ENCODE measurements at places on chromosomes 6 and 20. TPM values are rescaled to one million over a fixed set of nuclear protein-coding genes. Genes with fewer than 3 reads are reported as not detected.

DNA sequence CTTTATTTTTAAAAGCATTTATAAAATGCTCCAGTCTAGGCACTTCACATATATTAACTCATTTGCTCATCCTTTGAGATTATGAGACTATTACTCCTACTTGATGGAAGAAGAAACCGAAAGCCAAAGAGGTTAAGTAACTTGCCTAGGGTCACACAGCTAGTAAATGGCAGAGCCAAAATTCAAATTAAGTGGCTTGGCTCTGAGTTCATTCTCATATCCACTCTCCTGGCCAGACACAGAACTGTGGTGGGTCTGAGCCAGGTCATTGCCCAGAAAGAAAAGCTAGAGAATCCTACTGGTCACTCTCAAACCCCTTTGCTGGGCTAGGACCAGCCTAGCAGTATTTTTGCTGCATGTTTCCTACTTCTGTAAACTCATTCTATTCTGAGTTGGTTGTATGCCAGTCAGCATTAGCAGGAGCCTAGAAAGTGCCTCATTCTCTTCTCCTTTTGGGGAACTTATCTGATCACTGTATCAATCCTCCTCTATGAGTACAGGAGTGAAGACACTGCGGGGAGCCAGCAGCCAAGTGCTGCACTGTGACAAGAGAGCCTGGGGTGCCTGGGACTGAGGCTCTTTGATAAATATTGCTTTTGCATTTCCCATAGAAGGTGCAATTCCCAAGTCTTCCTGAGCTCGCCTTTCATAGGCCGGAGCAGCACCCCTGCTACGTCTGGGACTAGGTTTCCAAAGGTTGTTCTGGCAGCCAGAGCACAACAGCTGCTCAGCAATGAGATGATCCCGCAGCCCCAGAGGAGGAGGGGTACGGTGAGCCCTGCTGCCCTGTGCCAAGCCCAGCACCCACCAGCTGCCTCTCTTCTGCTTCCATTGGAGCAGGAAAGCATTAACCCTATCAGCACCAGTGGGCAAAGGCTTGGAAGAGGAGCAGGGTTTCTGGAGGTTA lies 728.3 kb downstream of the MAFB start:
- DNase-seq: no peak

UQCC2 gene
- 20.3 TPM for total RNA-seq

GRCh38 chr20:18001131-18001921 lies 32.5 kb downstream of the MGME1 start:
- peak; percentile 62 for DNase-seq

DNA sequence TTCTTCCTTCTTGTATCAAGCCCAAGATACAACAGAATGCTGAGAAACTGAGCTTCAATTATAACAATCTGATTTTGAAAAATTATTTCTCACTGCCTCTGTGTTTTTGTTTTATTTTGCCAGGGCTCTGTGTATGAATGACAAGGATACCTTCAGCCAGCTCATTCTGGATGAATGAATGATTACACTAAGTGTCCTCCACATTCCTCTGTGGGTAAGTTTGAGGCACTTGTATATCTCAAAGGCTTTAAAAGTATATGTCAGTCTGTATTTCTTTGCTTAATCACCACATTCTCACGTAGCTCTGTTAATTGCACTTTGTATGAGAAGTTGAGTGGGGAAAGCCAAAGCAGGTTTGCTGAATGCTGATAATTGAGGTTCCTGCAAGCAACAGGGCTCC lies 95.1 kb downstream of the TIAM2 start:
- no peak for DNase-seq

DNA sequence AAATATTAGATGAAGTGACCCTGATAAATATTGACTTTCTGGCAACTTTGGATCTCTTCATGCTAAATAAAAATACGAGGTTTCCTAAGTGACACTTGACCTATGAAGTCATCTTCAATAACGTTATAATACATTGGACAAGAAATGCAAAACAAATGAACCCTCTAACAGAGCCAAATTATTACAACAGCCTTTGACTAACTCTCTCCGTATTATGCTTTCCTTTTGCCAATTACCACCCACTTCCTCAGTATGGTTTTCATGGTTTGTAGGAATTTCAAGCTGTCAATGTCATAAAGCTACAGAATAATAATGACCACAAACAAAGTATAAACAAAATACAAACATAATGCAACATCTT lies 210.5 kb downstream of the MOXD1 start:
- no peak for DNase-seq

DNA sequence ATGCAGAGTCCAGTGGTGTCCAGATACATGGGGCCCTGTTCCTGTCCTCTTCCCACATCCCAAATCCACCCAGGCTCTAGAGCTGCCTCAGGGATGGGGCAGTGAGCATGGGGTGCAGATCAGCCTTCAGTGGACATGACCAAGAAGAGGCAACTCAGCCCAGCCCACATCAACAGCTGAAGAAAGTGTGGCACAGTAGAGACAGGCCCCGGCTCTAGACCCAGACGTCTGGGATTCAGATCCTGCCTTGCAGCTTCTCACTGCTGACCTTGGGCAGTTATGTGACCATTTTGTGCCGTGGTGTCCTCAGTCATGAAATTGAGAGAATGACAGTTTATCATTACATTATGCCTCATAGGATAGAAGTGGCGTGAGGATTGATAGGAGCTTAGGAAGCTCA lies 54.6 kb upstream of the CST7 start:
- DNase-seq: no peak

DNA sequence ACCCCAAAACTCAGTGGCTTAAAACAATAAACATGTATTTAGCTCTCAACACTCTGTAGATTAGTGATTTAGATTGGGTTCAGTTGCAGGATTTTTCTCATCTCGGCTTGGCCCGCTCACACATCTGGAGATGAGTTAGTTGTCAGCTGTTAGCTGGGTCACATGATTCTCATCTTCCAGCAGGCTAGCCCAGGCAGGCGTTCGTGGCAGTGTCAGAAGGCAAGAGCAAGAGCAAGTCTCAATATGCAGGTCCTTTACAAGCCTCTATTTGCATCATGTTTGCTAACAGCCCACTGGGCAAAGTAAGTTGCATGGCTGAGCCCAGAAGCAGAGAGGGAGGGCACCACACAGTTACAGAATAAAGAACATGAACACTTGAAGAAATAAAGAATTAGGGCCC lies 83.6 kb upstream of the MYLIP start:
- DNase-seq: no peak

EDEM2 gene
- 20.4 TPM for total RNA-seq

ARFGEF3 gene
- total RNA-seq: 9.5 TPM

DNA sequence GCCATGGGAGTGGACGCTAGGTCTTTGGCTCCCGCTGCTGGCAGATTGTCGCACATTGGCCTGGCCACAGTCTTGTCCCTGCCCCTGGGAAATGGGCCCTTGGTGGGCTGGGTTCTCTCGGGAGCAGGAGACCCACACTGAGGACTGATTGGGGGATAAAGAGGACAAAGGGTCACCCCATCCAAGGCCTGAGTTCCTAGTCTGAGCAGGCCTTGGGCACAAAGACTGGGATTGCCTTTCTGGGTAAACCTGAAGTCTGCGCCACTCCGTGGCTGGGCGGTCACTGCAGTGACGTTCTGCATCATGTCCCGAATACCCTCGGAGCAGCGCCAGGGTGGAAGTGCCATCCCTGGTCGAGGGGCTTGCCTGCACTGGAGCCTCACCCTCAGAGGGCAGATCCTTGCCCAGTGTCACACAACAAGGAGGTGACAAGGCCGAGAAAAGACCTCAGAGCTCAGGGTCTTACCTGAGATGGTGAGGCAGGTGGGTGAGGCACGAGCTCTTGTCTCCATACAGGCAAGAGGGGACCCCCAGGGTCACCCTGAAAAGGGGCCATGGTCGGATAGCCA lies 36.1 kb upstream of the ZBP1 start:
- DNase-seq: no peak

- no peak for DNase-seq
Measured at GRCh38 chr6:168113226-168113625, 34.2 kb upstream of the FRMD1 start.

DNA sequence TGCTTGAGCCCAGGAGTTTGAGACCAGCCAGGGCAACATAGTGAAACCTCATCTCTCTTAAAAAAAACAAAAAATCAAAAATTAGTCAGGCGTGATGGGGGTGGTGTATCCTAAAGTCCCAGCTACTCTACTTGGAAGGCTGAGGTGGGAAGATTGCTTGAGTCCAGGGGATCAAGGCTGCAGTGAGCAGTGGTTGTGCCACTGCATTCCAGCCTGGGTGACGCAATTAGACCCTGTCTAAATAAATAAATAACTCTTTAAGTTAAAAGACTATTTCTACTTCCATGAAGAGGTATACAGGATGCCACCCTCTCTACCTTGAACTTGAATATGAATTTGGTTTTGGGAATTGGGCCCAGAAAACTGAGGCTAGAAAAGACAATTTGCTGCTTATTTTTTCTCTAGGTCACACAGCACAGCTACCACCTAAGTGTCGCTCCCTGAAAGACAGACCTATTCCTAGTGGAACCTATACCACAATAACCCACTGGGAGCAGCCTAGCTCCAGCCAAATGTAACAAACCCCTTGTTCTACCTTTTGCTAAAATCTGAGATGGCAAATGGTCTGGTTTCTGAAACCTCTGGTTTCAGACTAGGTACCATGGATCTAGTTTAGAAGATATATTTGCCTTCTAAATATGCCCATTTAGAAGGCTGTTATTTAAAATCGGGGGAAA lies 35.2 kb downstream of the HMGCLL1 start:
- DNase-seq: no peak

- DNase-seq: no peak
Measured at GRCh38 chr20:45049904-45050471, 50.9 kb downstream of the KCNS1 start.

- DNase-seq: no peak
Measured at GRCh38 chr20:38866265-38867061, 59.8 kb upstream of the FAM83D start.

DNA sequence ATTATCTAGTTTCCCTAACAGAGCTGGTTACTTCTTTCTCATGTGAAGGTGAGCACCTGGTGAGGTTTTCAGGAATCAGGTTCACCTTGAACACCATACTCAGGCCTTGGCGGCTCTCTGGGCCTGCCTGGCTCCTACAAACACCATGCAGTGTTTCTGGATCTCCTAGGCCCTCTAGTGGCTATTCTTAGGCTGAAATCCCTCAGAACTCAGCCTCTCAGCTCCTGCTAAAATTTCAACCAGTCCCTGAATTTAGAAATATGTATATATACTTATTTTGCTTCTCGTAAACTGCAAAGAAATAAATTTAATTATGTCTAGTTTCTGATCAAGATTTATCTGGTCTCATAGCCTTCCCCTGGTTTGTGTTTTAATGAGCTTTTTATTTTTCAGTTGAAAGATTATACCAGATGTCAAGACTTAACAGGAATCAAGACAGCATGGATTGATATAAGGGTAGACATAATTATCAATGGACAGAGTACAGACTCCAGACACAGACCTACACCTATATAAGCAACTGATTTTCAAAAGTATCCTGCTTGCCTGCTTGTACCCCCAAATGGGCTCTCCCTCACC lies 55.9 kb downstream of the ANKEF1 start:
- DNase-seq: no peak

ALDH5A1 gene
- total RNA-seq: 1.9 TPM

DNA sequence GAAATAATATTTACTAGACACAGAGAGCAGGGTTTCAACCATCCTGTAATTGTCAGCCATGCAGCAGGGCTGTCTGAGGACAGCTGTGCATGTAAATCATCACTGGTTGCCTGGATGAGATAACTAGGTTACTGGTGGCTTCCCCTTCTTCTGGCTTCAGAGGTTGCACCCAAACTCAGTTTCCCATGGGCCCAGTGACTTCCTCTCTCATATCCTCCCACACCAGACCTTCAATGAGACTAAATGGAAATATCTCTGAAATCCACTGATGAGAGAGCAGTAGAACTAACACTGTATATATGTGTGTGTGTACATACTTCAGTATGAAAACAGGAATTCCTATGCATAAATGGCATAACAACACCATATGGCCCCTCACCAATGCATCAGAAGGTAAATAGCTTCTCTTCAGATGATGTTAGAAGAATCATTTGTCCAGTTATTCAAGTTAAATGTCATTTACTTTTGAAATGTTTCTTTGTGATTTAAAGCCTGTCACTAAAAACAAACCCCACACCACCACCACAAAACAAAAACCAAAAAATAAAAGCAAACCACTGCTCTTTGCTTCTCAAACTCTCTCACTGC lies 51.0 kb upstream of the IL20RA start:
- DNase-seq: no peak

- DNase-seq: no peak
Measured at GRCh38 chr6:84017709-84018452, 15.7 kb upstream of the MRAP2 start.

DNA sequence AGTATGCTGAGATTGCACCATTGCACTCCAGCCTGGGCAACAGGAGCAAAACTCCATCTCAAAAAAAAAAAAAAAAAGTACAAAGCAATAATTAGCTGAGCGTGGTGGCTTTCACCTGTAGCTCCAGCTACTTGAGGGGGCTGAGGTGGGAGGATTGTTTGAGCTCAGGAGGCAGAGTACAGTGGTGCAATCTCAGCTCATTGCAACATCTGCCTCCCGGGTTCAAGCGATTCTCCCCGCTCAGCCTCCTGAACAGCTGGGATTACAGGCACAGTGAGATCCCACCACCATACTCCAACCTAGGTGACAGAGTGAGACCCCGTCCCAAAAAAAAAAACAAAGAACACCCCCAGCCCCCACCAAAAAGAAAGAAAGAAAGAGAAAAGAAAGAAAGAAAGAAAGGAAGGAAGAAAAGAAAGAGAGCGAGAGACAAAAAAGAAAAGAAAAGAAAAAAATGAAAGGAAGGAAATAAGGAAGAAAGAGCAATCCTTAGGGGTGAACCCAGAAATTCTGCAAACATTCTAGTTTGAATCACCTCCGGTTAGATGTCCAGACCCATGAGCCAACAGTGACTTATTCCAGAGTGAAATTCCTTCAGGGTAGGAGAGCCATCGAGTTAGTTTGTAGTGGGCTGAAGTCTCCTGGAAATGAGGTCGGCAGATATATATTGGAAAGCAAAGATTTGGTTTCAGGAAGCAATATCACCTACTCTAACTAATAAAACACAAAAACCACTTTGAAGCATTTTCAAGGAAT lies 3.2 kb upstream of the RIPOR3 start:
- no peak for DNase-seq

DNA sequence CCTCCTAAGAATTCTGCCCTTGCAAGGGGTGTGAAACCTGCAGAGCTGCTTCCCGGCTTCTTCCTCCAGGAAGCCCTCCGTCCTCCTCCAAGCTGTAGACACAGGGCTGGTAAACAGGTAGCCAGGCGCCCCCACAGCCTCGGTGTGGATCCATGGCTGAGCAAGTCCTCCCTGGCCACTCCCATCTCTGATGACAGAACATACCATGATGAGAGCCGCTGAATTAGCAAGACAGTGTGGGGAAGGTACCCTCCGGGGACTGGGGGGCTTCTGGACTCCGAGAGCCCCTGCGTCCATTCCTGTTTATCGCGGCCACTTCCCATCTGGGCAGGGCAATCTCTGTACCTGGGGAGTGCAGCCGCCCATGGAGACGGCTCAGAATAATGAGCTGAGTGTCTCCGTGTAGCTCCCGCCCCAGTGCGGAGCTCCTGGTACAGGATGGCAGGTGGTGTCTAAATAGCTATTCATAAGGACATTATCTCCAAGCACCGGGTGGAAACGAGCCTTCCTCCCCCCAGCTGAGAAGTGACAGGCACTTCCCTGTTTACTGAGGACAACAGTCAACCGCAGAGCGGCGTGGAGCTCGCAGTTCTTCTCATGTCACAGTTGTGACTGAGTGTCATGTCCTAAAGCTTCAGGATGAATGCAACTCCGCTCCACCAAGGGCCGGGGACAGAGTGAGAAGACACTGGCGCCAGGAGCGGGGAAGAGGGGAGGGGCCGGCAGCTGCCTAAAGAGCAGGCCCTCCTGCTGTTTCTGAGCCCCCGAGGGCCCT lies 22.7 kb upstream of the NTSR1 start:
- DNase-seq: no peak

All from epithelial cell of proximal tubule (primary cell).